Stimulated activated CD8-positive, alpha-beta memory T cell treated with anti-CD3 and anti-CD28 coated beads, Interleukin-15, amount 100 ng/mL, for 4 hours (primary cell): ENCODE measurements at places on chromosomes 6 and 20.

DNA sequence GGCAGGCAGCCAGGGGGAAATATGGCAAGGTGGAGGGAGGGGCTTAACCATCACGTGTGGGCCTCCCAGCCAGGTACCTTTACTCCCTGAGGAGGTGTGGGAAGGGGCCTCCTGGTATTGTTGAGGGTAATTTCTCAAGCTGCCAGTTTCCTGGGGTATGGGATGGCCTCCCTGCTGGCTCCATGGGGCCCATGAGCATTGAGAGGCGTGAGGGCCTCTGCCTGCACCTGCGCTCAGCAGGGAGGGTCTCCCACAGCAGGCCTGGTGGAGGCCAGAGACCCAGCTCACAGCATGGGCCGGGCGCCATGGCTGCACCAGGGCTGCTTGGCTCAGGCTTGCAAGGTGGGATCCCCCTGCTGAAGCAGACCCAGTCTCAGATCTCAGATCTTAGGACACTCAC lies 113.0 kb downstream of the GRM4 start:
- DNase-seq = no peak

- no peak for DNase-seq
These were observed 53.9 kb downstream of the PREX1 start for GRCh38 chr20:48773837-48774418.

DNA sequence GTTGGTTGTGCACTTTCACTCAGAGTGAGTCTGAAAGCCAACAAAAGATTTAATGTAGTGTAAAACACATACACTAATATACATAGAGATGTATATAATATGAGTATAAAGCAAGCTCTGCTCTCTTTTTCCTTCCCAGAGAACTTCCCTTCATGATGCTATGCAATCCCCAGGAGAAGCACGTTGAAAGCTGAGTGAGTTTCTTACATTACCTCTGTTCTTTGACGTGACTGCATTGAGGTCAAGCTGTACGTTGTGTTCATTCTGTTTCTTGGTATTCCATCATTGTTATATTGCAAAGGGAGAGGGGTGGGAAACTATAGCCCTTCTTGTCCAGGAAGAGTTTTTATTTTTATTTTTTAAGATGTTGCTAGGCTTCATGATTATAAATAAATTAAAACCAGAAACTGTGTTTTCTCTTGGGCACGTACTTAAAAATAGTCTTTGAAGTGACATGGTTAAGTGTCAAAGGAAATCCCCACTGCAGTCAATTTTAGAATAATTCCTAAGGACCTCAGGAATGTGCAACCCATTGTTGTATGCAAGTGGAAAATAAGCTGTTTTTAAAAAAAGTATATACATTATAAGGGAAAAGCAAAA lies 651.0 kb downstream of the CD109 start:
- no peak for DNase-seq

DNA sequence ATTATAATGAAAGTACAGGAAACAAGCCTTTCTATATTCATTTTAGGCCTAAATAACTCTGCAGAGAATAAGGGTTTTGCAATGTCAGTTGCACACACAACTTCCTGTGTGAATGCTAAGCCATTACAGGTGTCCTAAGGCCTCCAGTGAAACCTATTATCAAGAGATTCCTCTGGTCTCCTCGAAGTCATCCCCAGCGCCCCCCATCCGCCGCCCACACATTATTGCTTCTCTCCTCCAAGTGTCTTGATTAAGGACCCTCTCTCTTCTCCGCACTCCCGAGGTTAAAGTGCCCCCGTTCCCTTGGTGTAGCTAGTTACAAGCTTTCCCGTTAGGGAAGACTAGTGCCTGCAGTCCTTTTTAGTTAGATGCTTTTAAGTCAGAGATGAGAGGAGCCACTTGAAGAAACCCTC lies 1.3 kb downstream of the HIVEP2 start:
- DNase-seq = peak; percentile 13

- DNase-seq = no peak
These were observed 3.7 kb downstream of the AK9 start for GRCh38 chr6:109687271-109687761.

DNA sequence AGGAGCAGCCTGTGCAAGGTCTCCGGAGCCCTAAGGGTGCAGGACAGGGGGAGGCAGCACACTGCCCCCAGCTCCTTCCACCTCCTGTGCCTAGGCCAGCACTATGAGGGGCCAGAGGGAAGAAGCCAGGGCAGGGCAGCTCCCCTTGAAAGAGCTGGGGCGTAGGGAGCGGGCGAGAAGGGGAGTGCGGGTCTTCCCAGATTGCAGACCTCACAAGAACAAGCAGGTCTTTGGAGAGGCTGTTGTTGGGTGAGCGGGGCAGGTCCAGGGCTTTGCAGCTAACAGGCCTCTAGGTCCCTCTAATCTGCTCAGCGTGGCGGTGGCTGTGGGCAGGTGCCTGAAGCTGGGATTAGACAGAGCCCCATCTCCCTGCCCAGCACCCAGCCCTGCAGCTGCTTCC lies 22.4 kb upstream of the CST1 start:
- DNase-seq = no peak

GRCh38 chr20:60052322-60052721 lies 94.1 kb downstream of the CDH26 start:
- DNase-seq = no peak

DNA sequence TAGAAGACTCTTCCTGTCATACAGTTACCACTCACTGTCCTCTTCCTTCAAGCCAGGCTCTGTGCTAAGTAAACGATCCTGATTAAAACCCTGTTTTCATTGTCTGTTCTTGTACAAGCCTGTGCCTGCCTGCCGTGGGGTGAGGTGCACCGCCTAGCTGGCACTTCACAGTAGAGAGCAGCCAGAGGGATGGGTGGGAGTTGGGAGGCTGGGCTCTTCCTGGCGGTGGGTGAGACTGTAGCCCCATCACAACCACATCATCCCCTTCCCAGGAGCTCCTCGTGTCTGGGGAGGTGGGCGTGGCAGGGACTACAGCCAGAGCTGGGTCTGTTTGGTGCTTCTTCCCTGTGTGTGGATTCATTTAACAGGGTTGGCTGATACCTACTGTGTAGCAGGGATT lies 382.0 kb downstream of the TAF4 start:
- DNase-seq = no peak

GRCh38 chr6:163588220-163588919 lies 173.9 kb downstream of the QKI start:
- no peak for DNase-seq

- no peak for DNase-seq
These were observed 14.7 kb upstream of the PACSIN1 start for GRCh38 chr6:34451192-34451591.

DNA sequence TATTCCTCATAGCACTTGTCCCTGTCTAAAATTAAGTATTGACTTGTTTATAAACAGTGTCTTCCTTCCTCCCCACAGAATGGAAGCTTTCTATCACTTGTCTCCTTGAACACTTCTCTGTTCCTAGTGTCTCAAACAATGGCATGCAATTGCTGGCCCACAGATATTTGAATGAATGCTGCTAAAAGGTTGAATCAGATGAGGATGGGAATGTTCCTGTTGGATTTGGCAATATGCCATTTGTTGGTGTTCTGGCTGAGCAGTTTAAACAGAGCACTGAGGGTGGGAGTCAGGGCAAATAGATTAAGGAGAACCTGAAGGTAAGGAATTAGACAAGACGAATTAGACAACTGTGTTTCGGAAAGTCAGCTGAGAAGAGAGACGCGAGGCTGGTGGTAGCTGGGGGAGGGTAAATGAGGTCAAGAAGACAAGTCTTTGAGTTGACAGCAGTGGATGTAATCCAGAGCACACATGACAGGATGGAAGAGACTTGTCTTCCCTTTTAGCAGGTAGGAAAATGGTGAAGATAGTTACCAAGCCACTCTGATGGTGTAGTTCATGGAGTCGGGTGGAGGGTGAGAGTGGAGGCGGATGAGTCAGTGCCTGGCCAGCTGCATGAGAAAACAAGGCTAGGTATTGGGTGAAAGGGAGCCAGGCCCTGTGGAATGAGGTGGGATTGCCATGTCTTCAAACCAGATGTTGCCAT lies 58.3 kb upstream of the GNRH2 start:
- DNase-seq = no peak

- no peak for DNase-seq
These were observed 125.6 kb downstream of the TSHZ2 start for GRCh38 chr20:53097791-53098190.

DNA sequence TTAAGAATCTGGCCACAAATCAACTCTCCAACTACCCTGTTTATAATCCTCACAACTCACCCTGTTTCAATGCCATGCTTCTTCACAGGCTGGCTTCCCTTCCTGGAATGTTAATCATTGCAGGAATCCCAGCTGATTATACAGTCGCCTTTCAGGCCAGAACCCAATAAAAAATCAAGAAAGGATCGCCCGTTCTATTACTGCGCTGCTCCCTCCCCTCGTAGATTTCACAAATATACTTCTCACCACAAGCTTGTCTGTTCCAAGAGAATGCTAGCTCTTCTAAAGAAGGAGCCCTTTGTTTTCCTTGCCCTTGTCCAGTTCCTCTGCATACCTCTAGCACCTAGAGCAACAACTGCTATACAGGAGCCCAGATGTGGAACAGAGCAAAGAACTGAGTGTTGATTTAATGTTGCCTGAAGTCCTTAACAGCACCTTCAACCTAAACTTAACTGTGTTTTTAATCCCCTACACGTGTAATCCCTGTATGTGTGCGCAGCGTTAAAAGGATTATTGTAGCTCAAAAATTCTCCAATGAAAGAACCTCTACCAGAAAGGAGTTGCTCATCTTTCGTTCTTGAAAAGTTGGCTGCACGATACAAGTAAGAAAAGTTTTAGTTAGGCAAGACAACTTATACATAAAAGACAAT lies 988 bp downstream of the ECHDC1 start:
- no peak for DNase-seq

DNA sequence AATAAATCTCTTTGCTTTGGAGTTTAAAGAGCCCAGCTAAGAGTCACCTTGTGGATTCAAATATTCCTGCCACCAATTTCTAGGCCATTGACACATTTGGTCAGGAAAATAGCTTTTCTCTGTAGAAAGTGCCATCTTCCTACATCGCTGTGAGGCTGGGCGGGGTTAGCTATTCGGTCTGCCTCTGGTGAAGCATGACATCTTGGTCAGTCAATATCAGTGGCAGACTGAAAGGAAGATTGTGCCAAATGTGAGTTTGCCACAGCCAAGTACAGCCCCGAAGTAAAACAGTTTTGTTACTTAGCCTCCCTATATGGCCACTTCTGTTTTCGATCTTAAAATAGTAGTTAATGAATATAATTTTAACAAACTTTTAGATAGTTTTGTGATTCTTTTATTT lies 65.5 kb upstream of the FABP7 start:
- DNase-seq = no peak

GRCh38 chr20:22063753-22064152 lies 358.3 kb downstream of the PAX1 start:
- no peak for DNase-seq

GRCh38 chr6:136720045-136720770 lies 72.1 kb downstream of the MAP3K5 start:
- no peak for DNase-seq

- DNase-seq = no peak
These were observed 116.5 kb downstream of the TCP11 start for GRCh38 chr6:35024551-35025054.

DNA sequence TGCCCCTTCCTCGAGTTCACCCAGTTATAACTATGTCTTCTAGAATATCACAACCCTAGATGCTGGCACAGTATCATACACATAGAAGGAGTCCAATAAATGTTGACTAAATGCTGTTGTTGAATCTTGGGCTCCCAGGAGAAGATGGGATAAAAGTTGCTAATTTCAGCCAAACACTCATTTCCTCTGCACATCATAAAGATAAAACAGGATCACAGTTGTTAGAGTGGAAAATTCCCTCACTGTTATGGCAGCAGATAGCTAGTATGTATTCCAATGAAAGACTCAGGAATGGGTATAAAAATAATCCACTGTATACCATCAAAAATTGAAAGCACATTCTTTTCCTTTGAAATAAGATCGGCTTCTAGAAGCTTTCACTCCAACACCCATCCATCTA lies 294.9 kb upstream of the TSHZ2 start:
- DNase-seq = no peak

GRCh38 chr6:121645100-121645745 lies 209.8 kb downstream of the GJA1 start:
- no peak for DNase-seq

- DNase-seq = no peak
These were observed 70.8 kb downstream of the PTPN1 start for GRCh38 chr20:50580842-50581544.

DNA sequence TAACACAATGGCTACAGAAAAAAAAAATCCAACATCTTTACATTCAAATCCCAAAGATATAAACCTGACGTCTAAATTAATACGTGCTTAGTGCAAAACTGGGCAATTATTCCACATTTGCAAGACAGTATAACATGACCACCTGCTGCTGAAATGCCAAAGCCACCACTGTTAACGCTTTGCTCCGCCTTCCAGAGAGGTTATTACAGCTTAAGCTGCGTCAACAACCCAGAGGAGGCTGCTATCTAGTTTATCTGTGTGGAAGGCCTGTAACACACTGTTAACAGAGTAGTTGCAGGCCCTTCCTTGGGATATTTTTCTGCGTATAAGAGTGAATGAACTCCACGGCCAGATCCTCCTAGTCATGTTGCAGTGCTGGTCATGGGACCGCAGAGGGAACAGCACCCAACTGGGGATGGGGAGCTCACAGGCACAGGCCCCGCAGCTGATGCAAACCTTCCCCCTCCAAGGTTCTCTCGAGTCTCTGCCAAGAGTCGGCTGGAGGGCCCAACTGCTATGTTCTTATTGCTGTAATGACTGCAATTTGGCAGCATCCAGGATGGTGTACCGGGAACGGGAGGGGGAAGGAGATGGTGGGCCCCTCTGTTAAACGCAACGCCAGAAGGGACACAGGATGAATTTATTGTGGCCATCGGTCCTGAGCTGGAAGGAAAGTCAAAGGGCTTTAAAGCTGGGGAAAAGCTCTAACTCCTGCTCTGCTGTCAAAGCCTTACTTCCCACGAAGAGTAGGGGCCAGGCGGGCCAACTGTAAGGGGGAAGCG lies 993 bp upstream of the NCOA7 start:
- DNase-seq = no peak

DNA sequence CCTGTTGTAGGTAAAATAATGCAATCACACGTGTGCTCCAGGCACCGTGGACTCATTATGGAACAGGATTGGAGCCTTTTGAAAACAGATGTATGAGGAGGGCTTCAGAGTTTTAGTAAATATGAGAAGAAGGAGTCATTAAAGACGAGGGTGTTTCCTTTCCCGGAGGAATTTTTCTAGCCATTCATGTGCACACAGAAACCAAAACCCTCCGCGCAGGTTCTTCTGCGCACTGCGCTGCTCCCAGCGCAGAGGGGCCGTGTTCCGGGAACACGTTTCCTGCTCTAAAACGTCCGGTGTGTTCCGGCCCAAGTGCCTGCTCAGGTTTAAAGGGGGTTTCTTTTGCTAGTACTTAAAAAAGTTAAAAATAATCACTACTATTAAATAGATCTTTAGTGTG lies 11.6 kb downstream of the GPR31 start:
- DNase-seq = no peak
